Dermis blood vessel endothelial cell (primary cell): ENCODE measurements at places on chromosomes 5 and 9. TPM values are rescaled to one million over a fixed set of nuclear protein-coding genes. Genes with fewer than 3 reads are reported as not detected.

TAF11L12 gene
- total RNA-seq, result not detected in 2 replicates

RGS14 gene
- total RNA-seq, result 4.4 and 9.9 TPM in 2 replicates

NUTM2F gene
- not detected in 2 replicates for total RNA-seq

DIRAS2 gene
- 0.34 and 1.0 TPM in 2 replicates for total RNA-seq

BARHL1 gene
- not detected in 2 replicates for total RNA-seq

LRRTM2 gene
- 2.9 and 6.1 TPM in 2 replicates for total RNA-seq

OTP gene
- not detected in 2 replicates for total RNA-seq

PRDM9 gene
- not detected in 2 replicates for total RNA-seq

SPATA6L gene
- total RNA-seq, result 2.7 and 8.8 TPM in 2 replicates

CSNK1G3 gene
- 66.0 and 66.1 TPM in 2 replicates for total RNA-seq

FBN2 gene
- 0.79 and 14.0 TPM in 2 replicates for total RNA-seq

PCDHB14 gene
- 0.98 and 1.0 TPM in 2 replicates for total RNA-seq

COL15A1 gene
- total RNA-seq, result 0.42 and 31.5 TPM in 2 replicates

TRIM52 gene
- total RNA-seq, result 6.3 and 8.8 TPM in 2 replicates

LMAN2 gene
- 407 and 457 TPM in 2 replicates for total RNA-seq

FOXD4L4 gene
- total RNA-seq, result 0.09 and 0.17 TPM in 2 replicates

DOCK8 gene
- 4.4 and 6.8 TPM in 2 replicates for total RNA-seq

- no peak for DNase-seq
Observed at GRCh38 chr5:167797933-167798332, 493.5 kb upstream of the WWC1 start.

- DNase-seq, result no peak
Observed at GRCh38 chr5:44887722-44888121, 79.0 kb downstream of the MRPS30 start.

DNA sequence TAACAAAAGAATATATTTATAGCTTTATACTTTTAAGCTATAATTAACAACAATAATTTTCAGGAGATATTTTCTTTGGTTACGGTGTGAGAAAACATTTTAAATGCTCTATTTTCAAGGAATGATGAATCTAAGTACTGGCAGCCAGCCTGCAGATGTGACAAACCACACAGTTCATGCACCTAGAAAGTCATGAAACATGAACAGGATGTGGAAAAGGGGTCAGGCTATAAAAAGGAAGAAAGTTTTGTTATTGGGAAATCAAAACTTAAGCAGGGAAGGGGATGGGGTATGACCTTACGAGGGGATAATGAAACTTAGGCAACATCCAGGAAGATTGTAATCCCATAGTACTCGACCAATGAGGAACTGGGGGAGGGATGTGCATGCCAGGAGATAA, 508.7 kb upstream of the GRAMD2B start:
- DNase-seq, result no peak

GRCh38 chr5:80960531-80961375, 590 bp downstream of the RASGRF2 start:
- peak; percentile 60 for DNase-seq

GRCh38 chr9:128877852-128878251, 3.9 kb downstream of the KYAT1 start:
- DNase-seq, result no peak

DNA sequence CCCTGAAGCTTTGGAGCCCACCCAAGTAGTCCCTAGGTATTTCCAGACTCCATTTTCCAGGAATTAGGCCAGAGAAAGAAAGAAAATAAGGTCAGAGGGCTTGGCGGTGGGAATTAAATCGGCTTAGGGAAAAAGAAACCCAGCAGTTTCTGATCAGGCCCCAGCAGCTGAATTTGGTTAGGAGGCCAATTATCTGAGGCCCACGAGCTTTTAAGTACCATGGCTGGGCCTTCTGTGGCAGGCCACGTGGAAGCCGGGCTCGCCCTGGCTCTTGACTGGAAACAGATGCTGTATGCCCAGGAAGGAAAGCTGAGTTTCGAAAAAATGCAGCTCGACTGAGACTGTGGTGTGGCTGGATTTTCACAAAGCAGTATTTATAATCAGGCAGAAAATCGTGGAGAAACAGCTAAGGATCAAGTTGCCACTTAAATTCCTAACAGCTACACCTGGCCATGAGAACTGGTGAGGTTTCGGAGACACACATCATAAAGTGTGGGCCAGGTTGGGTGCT, 75.1 kb upstream of the PANK3 start:
- peak; percentile 5 for DNase-seq

DNA sequence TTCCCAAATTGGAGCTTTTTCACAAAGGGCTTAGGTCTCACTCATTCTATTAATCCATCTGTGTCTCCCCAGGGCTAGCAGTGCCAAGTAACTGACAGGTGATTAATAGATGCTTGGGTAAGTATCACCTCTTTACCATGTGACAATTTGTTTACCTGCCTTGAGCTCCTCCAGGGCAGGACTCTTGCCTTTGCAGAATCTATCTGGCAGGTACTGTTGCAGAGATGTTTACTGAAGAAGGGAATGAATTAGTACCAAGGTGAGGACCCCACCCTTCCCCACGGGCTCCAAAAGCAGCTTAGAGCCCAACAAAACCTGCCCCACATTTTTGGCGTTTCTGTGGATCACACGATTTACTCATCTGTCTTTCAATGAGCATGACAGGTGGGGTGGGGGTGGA, 698 bp upstream of the TGFBI start:
- DNase-seq, result no peak

DNA sequence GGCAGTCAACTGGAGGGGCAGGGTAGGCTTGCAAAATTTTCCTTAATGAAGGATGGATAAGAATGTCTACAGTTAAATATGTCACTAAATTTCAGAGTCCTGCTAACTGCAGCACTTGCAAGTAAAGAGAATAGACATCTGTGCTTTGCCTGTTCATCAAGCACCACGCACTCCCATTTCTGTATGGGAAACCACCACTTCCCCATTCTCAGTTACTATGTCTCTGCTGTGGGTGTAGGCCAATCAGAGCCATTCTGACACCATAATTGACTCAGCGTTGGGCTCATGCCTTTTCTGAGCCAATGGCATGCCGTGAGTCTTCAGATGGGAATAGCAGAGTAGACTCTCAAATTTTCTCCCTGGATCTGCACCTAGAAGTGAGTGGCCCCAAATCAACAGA, 247.5 kb downstream of the GABRB2 start:
- DNase-seq, result no peak

DNA sequence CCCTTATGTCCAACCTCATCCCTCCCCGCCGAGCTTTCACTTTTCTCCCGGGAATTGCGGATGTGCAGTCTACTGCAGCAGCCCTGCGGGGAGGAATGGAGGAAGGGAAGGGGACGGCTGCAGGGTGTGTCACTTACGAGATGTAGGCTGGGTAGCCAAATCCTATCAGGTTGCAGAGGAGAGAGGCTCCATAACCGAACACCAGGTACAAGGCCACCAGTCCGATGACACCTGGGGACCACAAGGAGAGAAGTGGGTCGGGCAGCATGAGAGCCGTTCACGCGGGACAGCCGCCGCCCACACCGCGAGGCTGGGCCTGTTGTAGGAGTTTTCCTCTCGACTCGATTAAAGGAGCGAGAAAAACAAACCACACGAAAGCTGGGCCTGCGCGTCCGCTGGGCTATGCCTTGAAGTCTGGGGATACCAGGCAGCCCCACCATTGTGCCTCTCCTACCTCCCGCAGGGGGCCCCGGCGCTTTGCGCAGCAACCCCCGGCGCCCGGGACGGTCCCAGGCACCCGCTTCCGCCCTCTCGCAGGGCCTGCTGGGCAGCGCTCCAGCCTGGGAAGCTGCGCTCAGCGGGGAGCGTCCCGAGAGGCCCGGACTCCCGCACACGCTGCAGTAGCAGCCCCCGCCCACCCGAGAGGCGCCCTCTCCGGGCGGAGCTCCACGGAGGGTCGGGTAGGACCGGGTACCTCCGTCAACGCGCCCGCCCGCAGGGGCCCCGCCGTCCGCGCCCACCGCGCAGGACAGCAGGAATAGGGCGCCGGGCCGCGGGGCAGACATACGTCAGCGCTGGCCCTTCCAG, 798 bp downstream of the REEP5 start:
- peak; percentile 74 for DNase-seq

DNA sequence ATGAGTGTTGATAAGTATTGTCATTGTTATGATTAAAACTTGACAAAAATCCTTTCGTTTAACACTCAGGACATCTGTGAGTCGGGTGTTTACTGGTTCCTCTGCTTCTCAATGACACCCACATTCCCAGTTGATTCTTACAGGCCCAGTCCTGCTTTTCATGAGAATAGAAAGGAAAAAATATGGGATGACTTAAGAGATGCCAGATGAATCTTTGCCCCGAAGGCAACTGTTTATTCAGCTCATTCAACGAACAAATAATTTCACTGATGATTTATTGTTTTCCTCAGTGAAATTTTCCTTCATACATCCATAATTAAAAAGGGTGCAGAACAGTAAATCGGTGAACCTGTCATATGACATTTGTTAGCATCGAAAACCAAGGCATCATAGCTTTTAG, 452.4 kb upstream of the WWC1 start:
- no peak for DNase-seq

DNA sequence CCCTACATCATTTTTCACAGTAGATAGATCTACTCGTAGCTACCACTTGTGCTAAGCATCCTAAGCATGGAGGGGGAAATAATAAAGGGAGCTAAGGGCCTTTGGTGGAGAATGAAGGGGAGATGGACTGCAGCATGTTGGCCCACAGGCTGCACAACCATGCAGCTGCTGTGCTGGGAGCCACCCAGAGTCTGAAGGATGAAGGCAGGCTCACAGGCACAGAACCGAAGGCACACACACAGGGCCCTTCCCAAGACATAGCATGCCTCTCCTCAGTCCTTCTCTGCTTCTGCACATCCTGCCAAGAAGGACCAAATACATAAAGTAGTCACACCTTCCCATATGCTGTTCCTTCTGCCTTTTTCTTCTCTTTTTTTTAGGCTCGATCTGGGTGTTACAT, 6.6 kb downstream of the FAM193B start:
- no peak for DNase-seq

GRCh38 chr9:134546246-134546731, 95.3 kb upstream of the COL5A1 start:
- no peak for DNase-seq

- no peak for DNase-seq
Observed at GRCh38 chr5:124683917-124684555, 62.4 kb downstream of the ZNF608 start.

- peak; percentile 20 for DNase-seq
Observed at GRCh38 chr5:34790069-34790468, 48.9 kb upstream of the TTC23L start.

DNA sequence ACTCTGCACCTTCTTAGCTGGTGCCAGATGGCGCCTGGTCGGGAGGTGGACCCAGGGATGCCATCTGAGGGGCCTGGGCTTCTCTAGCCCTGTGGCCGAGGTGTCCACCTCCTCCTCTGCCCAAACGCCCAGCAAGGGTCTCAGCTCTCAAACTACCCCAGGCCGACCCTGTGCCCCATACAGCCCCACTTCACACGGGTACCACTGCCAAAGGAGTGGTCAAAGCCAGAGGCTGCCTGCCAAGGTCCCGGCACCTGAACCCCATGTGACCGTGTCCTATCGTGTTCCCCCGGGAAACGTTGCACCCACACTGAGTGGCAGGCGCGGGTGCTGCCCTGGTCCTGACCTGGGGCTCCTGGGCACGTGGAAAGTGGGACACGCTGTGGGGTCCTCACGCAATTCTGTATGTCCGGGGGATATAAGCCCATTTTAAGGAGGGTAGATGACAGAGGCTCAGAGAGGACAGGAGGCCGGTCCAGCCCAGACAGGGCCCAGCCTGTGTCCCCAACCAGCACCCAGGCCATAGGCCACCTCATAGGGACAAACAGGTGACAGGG, 1.9 kb downstream of the ENTPD8 start:
- DNase-seq, result no peak

GRCh38 chr9:15422372-15423230, at the start of gene SNAPC3:
Gene SNAPC3 (plus strand): TSS chr9:15422876. CDS start chr9:15422880, 4 bp downstream.
- DNase-seq, result peak; percentile 97

DNA sequence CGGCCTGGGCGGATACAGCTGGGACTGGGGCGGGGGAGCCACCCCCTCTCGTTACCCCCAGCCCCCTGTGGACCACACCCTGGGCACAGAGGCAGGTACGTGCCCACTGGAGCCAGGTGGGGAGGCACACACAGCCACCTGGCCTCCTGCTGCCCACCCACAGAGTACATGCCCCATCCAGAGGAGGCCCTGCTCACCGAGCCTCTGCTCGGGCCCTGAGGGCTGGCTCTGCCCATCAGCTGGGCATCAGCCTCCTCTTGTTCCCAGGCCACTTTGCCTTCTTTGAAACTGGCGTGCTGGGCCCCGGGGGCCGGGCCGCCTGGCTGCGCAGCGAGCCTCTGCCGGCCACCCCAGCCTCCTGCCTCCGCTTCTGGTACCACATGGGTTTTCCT, 6.3 kb downstream of the MAMDC4 start:
- DNase-seq, result no peak

DNA sequence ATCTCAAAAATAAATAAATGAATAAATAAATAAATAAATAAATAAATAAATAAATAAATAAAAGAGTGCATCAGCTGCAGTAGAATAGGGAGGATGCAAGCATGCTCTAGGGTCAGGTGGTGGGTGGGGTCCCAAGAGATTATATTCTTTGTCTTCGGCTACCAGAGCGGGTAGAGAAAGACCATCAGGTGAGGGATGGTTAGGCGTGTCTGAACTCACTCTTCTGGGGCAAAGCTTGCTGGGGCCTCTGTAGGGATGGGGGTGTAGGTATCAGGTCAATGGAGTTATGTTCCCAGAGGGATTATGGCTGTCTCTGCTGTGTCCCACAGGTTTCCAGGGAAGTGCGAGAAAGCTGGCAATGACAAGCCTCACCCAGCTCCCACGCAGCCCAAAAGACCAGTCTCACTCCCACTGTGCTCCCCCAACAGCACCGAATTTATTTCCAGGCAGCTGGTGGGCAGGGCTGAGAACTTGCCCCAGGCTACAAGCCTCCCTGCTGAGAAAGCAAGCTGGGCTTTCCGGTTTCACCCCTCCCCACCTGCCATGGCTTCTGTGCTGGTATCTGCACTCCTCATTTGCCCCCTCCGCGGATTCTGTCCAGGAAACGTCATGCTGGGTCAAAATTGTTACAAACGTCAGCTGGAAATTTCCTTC, 180.8 kb downstream of the LURAP1L start:
- no peak for DNase-seq

DNA sequence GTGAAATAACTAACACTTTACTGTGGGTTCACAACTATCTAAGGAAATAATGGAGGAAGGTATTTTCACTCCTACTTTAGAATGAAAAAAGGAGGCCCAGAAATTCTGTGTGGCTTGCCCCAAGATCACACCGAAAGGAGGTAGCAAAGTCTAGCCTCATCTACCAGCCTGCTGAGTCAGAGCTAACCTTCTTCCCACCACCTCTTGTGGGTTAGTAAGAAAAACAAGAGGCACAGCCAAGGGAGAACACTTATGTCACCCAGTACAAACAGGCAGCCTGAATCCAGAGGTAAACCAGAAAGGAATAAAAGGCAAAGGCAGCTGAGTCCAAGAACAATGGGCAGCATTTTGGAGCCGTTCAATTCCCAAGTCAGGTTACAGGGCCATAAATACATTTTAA, 91.9 kb upstream of the RASEF start:
- no peak for DNase-seq

DNA sequence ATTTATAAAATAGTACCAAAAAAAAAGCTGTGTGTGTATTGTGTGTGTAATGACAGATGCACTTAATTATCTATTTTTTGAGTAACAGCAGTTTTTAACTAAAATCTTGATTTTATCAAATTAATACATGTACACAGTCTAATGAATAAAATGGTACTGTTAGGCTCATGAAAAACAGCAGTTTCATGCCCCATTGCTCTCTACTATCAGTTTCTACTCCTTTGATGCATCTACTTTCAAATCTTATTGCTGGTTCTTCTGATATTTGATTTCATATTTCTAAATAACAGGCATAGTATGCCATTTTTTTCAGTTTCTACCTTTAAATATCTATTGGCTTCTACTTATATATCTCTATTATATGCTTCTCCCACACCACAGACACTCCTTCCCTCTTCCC, 117.4 kb downstream of the CCDC171 start:
- no peak for DNase-seq

GRCh38 chr5:100537946-100538345, 2.8 kb downstream of the FAM174A start:
- no peak for DNase-seq
